NCI-H1436 treated with DMSO at 0.1 percent for 48 hours (cell line): ENCODE measurements at places on chromosomes 11 and 22.
A peak's percentile ranks its signal among the peaks of the same experiment; 100 is the strongest.

DNA sequence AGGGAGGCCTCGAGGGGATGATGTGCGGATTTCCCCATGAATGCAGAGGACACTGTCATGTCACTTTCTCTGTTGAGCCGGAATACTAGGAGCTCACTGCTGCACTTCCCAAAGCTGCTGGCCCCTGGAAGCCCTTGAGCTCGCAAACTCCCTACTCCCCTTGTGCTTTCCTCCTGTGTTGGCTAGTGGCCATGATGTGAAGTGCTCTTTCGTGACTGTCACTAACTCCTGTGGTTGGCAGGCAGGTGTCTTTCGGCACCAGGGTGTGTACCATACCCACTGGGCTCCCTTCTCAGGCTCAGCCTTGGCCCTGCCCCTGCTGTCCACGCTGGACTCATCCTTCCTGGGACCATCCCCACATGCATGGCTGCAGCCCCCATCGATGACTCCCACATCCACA is 86.2 kb downstream of the BTBD10 start:
- DNase-seq = no peak

DNA sequence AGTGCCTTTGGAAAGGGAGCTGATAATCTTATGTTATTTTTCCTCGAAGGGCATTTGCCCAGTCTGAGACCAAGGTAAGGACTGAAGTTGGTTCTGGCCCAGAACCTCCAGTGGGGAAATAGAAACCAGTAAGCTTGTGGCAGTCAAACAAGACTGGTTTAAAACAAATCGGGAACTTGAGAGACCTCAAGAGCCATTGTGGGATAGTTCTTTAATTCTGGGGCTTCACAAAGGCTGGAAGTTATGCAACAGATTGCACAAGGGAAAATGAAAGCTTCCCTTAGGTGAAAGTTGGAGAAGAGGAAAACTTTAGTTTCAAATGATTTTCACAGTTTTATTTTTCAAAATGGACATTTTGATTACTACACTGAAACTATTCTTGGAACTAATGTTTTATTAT is 33.5 kb upstream of the RAB38 start:
- DNase-seq = no peak

GRCh38 chr22:24989541-24989951 is 37.0 kb downstream of the KIAA1671 start:
- DNase-seq = no peak

DNA sequence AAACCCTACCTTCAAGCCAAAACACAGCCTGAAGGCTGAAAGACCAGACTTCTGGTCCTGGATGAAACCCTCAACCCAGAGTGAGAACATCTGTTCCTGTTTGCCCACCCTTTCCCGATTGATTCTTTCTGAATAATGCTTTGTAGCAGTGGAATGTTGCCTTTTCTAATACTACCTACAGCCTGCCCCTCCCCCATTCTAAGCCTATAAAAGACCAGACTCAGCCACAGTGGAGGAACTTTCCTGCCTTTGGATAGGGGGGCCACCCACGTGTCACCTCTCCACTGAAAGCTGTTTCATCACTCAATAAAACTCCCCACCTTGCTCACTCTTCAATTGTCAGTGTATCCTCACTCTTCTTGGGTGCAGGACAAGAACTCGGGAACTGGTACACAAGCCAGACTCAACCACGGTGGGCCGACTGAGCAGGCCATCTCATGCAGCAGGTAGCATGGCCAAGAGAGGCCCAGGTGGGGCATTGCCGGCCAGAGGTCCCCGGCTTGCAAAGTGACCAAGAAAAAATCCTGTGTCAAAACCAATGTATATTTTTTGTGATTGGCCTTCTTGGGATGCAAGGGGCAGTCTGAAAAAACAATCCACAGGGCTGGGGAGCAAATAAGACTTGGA is 6.6 kb upstream of the APOL6 start:
- no peak for DNase-seq

GRCh38 chr11:95404370-95404769 is 173.4 kb upstream of the SESN3 start:
- no peak for DNase-seq

GRCh38 chr11:35135222-35135621 is 3.7 kb upstream of the CD44 start:
- no peak for DNase-seq

DNA sequence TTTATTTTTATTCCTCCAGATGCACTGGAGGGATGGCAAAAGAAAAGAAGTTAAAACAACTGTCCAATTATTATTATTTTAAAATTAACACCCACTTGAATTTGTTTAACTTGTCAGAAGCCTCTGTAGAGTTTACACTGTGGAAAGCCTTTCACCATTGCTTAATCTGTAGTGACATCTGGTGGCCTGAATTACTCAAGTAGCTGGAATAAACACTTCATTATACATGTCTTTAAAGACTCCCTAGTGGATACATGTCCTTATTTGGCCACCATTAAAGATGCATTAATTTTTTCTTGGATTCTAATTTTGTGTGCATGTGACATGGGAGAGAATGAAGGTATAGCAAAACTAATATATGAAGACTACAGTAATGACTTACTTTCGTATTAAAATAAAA is 1496.5 kb downstream of the FAM181B start:
- DNase-seq = no peak

- no peak for DNase-seq
These were observed 10.7 kb downstream of the LSP1 start for GRCh38 chr11:1863352-1864216.

GRCh38 chr22:44403166-44403565 is 90.4 kb upstream of the SHISAL1 start:
- DNase-seq = no peak

DNA sequence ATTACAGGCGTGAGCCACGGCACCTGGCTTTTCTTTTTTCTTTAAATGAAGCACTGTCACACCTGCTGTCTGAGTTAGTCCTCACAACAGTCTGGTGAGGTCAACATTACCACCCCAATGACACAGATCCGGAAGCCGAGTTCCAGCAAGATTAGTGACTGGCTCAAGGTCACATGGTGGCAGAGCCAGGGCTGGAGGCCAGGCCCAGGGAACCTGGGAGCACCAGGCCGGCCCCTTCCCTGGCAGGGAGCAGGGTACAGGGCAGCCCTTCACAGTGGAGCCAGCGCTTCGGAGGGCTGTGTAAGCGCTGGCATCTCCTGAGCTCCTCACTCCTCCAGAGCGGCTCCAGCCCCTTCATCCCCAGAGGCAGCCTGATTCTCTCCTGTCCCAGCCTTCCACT is 118.7 kb downstream of the ST3GAL4 start:
- DNase-seq = no peak

- DNase-seq = no peak
These were observed 1.4 kb downstream of the CCDC134 start for GRCh38 chr22:41801886-41802285.

- no peak for DNase-seq
These were observed 108.2 kb downstream of the FEZ1 start for GRCh38 chr11:125387901-125388300.

GRCh38 chr11:57174656-57175055 is 7.1 kb upstream of the LRRC55 start:
- no peak for DNase-seq

GRCh38 chr11:28965819-28966218 is 857.6 kb downstream of the METTL15 start:
- no peak for DNase-seq

DNA sequence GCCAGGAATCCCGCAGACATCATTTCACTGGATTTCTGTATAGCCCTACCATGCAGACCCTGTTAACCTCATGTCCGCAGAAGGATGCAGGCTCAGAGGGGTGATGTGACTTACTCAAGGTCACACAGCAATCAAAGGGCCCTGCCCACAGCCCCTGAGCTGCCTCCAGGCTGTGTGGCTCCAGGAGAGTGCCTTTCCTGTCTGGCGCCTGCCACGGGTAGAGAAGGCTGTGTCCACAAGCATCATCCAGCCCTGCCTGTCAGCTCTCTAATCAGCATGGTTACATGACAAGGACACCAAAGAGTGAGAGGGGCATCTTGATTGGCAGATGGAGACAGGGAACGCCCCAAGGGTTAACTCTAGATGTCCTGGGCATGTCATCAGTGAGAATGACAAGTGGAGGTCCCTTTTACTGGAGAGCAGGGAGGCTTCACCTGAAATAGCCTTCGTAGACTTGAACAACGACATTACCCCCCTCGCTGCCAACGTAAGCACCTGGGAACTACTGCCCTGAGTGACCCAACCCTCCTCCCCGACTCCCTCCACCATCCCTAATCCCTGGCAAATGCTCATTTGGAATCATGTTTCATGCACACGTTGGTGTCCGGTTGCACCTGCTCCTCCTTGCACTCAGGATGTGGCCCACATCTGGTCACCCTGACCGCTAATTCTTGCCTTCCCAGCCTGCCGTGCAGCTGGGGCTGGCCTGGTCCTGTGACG is 6.9 kb downstream of the FGF19 start:
- DNase-seq = no peak

- DNase-seq = no peak
These were observed 25.5 kb downstream of the SCGB1A1 start for GRCh38 chr11:62444236-62444833.

DNA sequence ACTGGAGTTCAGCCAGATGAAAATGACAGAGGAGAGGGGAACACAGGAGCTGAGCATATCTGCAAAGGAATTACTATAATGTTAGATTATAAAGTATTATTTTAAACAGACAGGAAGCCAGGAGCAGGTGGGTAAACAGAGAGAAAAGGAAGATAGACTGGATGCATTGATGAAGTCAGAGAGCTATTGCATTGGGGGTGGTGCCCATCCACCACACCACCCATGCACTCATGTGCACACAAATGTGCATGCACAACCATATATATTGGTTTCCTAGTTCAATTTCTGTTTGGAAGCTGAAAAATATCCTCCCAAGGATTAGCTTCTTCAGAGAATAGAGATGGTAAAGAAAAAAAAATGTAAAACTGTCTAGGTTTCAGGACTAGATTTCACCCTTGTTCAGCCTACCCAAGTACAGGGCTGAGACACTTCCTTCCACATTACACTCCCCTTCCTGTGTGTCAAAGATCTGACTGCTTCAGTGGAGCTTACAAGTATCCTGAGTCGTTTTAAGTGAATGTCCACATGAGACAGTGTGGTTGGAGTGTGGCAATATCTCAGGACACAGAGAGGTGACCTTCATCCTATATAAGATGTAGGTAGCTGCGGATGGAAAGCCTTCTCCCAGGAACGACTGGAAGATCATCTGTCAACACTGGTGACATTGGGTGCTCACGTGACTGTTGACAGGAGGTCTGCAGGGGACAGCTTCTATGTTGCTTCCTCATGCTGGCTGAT is 12.2 kb upstream of the SMPD1 start:
- no peak for DNase-seq

GRCh38 chr11:83403691-83404389 is 117.7 kb upstream of the CCDC90B start:
- DNase-seq = no peak

DNA sequence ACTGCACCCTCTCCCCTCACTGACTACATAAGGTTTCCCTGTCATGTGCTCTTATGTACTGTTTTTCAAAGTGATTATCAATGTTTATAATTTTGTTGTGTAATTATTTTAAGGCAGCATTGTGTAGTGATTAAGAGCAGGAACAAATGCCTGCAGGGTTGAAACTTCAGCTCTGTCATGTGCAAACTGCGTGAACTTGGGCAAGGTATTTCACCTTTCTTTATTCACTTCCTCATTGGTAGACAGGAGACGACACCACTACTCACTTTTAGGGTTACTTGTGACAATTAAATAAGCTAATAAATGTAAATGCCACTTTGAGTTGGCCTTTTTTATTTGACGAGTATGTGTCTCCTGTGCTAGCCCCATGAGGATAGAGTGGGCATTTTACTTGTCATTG is 86.5 kb upstream of the E2F8 start:
- no peak for DNase-seq

- peak; percentile 3 for DNase-seq
These were observed 538.9 kb upstream of the ANO5 start for GRCh38 chr11:21653951-21654421.

DNA sequence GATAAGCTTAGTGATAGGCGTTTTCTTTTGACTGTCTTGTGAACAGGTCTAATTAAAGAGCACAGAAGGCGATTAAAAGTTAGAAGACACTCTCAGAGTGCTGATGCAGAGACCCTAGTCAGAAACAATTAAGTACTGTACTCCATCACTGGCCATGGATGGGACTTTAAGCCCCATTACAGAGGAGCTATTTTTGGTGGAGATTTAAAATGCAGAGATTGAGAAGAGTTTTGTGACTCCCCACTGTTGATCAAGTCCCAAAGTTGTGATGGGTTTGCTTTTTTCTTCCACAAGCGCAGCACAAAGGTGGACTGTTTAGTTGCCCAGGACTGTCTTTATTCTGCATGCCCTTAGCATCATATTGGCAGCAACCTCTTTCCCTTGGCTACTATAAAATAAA is 978 bp downstream of the LUZP2 start:
- DNase-seq = no peak

DNA sequence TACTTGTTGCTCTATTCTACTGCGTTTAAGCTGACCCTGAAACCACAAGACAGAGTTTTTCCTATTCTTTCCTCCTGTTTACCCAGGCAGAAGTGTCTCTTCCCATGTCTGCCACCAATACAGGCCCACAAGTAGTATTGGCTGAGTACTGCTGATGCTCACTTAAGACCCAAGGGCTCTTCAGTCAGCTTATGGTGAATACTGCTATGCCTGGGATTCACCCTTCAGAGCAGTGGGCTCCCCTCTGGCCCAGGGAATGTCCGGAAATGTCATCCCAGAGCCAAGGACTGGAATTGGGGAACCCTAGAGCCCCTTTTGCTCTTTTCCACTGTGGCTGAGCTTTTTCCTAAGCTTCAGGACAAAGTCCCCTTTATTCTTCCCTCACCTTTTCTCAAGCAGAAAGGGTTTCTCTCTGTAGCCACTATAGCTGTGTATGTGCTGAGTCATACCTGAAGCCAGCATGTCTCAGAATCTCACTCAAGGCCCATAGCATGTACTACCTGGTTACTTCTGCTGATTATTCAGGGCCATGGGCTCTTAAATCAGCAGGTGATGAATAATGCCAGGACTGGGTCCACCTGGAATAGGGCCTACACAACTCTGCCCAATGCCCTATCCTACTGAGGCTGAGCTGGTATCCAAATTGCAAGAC is 745.8 kb upstream of the ANO5 start:
- DNase-seq = no peak

DNA sequence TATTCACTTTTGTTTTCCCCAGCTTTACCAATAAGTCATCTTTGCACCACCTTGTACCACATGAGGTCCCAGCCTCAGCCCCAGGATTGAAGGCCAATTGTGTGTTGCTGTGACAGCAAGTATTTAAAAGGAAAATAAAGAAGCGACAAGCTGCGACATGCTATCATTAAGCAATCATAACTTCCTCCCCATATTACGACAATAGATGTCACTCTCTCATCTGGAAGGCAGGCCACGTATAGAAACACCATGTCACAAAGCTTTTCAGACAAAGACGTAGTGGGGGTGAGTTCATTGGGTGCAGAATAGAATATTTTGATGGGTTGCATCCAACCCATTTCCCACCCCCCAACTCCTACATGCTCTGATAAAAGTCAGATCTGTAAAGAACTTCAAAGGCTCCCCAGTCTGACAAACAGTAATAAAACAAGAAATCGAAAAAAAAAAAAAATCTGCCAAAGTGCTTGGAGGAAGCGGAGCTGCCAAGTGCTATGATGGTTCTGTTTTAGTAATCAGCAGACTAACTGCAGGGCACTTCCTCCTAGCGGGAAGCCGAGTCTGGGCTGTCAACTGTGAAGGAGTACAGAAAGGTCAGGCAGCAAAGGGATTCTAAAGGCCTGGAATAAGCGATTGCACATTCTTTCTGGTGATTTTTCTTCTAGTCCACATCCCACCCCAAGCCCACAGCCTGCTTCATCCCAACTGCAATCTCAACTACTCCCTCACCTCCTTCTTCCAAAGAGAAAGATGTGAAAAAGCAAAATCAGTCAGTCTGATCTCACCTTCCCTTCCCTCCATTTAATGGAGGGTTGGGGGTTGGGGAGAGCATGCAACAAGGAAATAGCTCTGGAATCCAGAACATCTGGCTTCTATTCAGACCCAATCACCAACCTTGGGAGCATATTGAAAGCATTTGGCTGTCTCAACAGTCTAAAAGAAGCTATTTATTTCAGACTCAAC is 131.4 kb upstream of the UBASH3B start:
- no peak for DNase-seq
